Fibroblast of lung (primary cell): ENCODE measurements at places on chromosomes 6 and 20. TPM values are rescaled to one million over a fixed set of nuclear protein-coding genes. Genes with fewer than 3 reads are reported as not detected.

GRCh38 chr6:15362274-15363160, 116.6 kb downstream of the JARID2 start:
- no peaks in the 10 kb centered on the region for H3K36me3 ChIP-seq
- DNase-seq: no peak
- H3K27ac ChIP-seq: no peak overlapping the region
- peaks cover 4% of the 10 kb centered on the region for H3K4me1 ChIP-seq
- H3K4me3 ChIP-seq: no peak overlapping the region
- no peaks in the 10 kb centered on the region for H3K27me3 ChIP-seq

DIDO1 gene
- polyA plus RNA-seq: 25.9 and 28.8 TPM in 2 replicates

DNA sequence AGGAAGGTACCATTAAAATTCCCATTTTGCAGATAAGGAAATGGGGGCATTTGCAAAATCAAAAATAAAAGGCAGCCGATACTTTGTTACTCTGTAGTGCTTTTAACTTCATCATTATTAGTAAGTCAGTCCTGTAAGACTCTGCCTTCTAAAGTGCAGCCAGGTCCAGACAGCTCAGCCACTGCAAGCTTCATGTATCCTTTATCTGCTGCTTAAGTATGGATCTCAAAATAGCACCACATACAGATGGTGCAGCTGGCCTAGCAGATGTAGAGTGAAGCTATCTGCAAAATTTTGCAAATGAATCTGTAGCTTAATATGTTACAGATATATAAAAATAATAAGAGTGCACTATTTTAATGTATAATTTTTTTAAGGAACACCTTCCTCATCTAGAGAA, 53.4 kb downstream of the NUS1 start:
- no peak for DNase-seq
- H3K27ac ChIP-seq: no peak overlapping the region
- no peaks in the 10 kb centered on the region for H3K4me1 ChIP-seq

- H3K27me3 ChIP-seq: peaks cover 29% of the 10 kb centered on the region
- no peak overlapping the region for H3K27ac ChIP-seq
- peak; percentile 31 for DNase-seq
- H3K4me3 ChIP-seq: no peak overlapping the region
Measured at GRCh38 chr20:19212821-19213502, 520 bp downstream of the SLC24A3 start.

OARD1 gene
- 9.8 and 11.7 TPM in 2 replicates for polyA plus RNA-seq

GRCh38 chr20:53884859-53885541, 185.4 kb downstream of the BCAS1 start:
- H3K27me3 ChIP-seq: no peaks in the 10 kb centered on the region
- H3K27ac ChIP-seq: no peak overlapping the region
- H3K36me3 ChIP-seq: no peaks in the 10 kb centered on the region
- peaks cover 4% of the 10 kb centered on the region for H3K4me1 ChIP-seq

DNA sequence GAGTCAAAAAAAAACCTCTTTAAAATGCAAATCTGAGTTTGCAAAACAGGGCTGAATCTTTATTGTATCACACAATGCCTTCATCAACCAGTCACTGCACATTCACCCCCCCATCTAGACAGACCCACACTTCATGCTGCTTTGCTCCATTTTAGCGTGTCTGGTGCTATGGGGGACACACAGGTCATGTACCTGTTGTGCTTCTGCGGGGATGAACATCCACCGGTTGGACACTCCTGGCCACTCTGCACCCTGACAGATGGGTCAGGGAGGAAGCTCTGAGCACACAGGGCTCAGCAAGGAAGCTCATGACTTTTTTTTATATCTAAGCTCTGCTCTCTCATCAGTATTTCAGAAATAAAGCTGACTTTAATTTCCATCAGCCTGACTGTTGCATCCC, 136.3 kb downstream of the PRND start:
- H3K4me3 ChIP-seq: no peak overlapping the region
- DNase-seq: no peak
- no peaks in the 10 kb centered on the region for H3K4me1 ChIP-seq
- no peaks in the 10 kb centered on the region for H3K27me3 ChIP-seq
- H3K27ac ChIP-seq: no peak overlapping the region

PEX6 gene
- 4.0 and 5.3 TPM in 2 replicates for polyA plus RNA-seq

- no peaks in the 10 kb centered on the region for H3K27me3 ChIP-seq
- DNase-seq: no peak
- no peak overlapping the region for H3K27ac ChIP-seq
Measured at GRCh38 chr6:170257376-170257775, 33.5 kb downstream of the DLL1 start.

GRCh38 chr6:36197739-36198221, 1.2 kb downstream of the BRPF3 start:
- H3K4me3 ChIP-seq: peak overlapping the region; percentile 70
- peaks cover 11% of the 10 kb centered on the region for H3K36me3 ChIP-seq
- DNase-seq: no peak
- peaks cover 6% of the 10 kb centered on the region for H3K4me1 ChIP-seq
- no peak overlapping the region for H3K27ac ChIP-seq

DNA sequence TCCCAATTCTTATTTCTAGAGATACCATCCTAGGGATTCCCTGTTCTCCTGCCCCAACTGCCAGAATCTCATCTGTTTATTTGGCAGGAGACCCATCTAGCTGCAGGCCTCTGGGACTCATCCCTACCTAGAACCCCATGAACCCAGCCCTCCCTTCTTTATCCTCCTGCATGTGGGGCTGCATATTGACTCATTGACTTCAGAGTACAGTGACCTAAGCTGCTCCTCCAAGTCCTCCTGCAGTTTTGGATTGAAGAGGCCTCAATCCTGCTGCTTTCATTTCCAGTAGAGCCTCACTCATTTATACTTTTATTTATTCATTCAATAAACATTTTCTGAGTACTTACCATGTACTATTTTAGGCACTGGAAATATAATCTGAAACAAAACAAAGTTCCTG, 11.6 kb downstream of the TMEM200A start:
- no peak for DNase-seq
- no peak overlapping the region for H3K27ac ChIP-seq
- peaks cover 1% of the 10 kb centered on the region for H3K36me3 ChIP-seq
- H3K4me1 ChIP-seq: peaks cover 6% of the 10 kb centered on the region
- H3K27me3 ChIP-seq: no peaks in the 10 kb centered on the region

DNA sequence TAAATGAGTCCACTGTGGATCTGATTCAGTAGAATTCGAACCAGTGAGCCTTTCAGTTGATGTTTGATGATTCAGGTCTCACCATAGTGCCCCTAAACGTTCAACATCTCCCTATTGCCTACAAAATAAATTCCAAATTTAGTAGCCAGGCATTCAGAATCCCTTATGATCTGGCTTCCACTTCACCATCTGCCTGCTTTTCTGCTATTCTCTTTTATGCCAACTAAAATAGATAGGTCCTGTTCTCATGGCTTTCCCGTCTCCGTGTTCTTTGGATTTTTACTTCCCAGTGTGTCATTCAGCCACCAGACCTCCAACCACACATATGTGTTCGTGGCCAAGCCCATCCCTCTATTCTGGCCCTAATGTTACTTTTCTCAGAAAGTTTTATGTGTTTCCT, 410.4 kb downstream of the LMBRD1 start:
- no peak overlapping the region for H3K4me3 ChIP-seq
- no peaks in the 10 kb centered on the region for H3K27me3 ChIP-seq
- H3K27ac ChIP-seq: no peak overlapping the region
- DNase-seq: no peak

DNA sequence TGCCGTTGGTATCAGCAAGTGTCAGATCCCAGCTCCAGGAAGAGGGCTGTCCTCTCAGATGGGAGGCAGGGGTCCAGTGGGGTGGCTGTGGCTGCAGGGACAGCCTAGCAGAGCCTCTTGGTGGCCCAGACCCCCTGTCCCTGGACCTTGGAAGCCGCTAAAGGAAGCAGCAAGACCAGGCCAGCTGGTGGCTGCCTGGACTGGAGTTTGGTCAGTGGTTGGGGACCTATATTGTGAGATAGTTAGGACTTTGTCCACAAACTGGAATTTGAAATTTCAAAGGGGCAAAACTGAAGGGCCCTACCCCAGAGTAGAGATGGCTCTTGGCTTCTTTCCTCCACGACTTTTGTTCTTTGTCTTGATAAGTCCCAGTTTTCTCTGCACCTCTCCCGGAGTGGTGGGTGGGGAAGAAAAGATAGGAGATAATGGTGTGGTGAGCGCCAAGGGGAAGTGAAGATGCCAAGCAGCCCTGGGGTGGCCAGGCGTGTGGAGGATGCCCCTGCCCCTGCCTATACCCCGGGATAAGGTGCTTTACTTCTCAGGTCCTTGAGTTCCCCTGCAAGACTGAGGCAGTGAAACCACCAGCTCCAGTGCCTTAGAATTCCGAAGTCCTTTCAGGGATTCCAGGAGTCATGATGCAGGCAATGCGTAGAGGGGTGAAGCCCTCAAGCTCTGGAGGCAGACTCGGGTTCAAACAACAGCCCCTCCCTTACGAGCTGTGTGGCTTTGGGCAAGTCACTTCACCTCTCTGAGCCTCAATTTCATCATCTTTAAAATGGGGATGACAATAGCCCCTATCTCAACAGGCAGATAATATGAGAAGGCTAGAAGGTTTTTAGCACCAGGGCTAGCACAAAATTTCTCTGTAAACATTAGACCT, 40.2 kb downstream of the HNF4A start:
- no peak overlapping the region for H3K27ac ChIP-seq
- H3K27me3 ChIP-seq: peaks cover 3% of the 10 kb centered on the region

DNA sequence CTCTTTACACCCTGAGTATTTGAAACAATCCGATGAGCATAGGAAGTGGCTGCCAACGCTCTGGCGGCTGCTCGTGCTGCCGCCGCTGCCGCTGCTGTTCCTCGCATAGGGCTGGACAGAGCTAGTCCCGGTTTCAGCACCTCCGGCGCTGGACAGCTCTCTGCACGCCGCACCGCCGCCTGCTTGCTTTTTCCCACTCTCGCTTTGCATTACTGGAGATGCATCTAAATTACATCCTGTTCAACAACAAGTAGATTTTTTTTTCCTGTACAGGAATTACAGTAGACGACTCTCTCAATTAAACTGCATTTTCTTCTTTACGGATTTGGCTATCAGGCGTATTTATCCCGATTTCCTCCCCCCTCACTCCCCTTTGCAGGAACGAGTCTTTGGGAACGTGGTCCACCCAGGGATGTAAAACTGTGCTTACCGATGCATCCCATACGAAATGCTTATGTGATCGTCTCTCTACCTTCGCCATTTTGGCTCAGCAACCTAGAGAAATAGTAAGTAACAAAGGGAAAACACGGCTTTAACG, 563.8 kb downstream of the LMBRD1 start:
- H3K4me1 ChIP-seq: no peaks in the 10 kb centered on the region
- no peak overlapping the region for H3K4me3 ChIP-seq
- DNase-seq: peak; percentile 65
- no peak overlapping the region for H3K27ac ChIP-seq
- H3K36me3 ChIP-seq: no peaks in the 10 kb centered on the region
- H3K27me3 ChIP-seq: no peaks in the 10 kb centered on the region

GRCh38 chr6:157456524-157456829, 75.5 kb downstream of the ZDHHC14 start:
- H3K27ac ChIP-seq: no peak overlapping the region
- no peaks in the 10 kb centered on the region for H3K27me3 ChIP-seq
- H3K36me3 ChIP-seq: no peaks in the 10 kb centered on the region
- no peak overlapping the region for H3K4me3 ChIP-seq
- DNase-seq: no peak
- no peaks in the 10 kb centered on the region for H3K4me1 ChIP-seq

DNA sequence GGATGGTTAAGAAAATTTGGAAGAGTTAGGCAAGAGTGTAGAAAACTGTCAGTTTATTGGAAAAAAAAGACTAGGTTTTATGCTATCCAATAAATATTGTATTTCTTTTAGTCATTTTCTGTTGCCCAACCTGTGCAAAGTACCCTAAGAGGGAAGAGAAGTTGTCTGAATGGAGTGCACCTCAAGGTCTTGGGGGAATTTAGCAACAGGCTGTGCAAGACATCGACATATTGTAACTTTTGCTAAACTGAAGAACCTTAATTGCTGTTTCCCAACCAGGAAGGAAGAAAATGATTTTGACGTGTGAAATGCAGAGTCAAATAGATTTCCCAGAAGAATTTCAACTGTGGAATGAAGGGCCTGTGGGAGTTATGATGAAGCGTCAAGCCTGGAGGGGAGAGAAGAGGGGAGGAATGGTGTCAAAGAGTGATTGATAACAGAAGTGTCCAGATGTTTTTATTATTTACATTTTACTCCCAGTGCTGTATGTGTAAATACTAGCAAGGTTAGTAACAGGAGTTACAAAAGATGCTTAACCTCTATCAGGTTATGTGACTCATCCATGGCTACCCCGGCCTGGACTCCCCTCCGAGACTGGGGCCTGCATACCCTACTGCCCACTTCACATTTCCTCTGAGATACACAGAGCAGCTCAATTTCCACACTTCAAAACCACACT, 246.8 kb downstream of the MYLK4 start:
- no peak overlapping the region for H3K27ac ChIP-seq
- H3K36me3 ChIP-seq: no peaks in the 10 kb centered on the region
- H3K4me3 ChIP-seq: no peak overlapping the region
- H3K27me3 ChIP-seq: peaks cover 3% of the 10 kb centered on the region
- DNase-seq: peak; percentile 53

GHRH gene
- polyA plus RNA-seq: not detected in 2 replicates

DNA sequence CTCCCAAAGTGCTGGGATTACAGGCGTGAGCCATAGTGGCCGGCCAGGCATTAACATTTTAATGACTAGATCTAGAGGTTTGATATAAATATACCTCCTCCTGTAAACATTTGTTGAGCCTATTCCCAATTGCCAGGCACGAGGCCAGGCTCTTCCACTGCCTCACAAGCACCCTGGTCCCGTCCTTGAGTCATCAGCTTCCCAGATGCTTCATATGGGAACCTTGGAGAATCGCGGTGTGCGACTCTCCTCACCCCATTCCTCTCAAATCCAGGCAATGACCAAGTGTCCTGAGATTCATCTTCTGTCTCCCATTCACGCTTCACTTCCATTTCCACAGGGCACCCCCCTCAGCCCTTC, 35.9 kb upstream of the PIM1 start:
- no peak overlapping the region for H3K4me3 ChIP-seq
- H3K27me3 ChIP-seq: no peaks in the 10 kb centered on the region
- H3K36me3 ChIP-seq: no peaks in the 10 kb centered on the region
- peak overlapping the region; percentile 96 for H3K27ac ChIP-seq
- peak; percentile 93 for DNase-seq

DNA sequence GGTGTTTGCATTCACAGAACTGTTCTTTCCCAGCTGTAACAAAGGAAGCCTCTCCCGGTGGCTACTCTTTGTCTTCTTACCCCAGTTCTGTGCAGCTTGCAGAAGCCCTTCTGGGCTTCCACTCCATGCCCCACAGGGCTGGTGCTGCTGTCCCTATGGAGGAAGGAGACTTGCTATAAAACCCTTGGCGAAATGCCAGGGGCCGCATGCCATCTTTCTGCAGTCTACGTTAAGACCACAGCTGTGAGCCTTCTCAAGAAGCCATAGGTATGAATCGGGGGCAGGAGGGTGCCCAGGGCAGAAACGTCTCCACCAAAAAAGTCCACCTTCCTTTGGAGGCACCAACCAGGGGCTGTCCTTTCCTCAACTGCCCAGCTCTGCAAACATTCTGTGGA, 60.7 kb downstream of the PRND start:
- no peaks in the 10 kb centered on the region for H3K36me3 ChIP-seq
- no peak overlapping the region for H3K4me3 ChIP-seq
- DNase-seq: no peak
- no peaks in the 10 kb centered on the region for H3K27me3 ChIP-seq

- H3K36me3 ChIP-seq: no peaks in the 10 kb centered on the region
- H3K4me1 ChIP-seq: no peaks in the 10 kb centered on the region
- H3K4me3 ChIP-seq: no peak overlapping the region
- no peak for DNase-seq
Measured at GRCh38 chr20:8425802-8426201, 293.7 kb downstream of the PLCB1 start.

XKR7 gene
- polyA plus RNA-seq: not detected in 2 replicates

HLA-DOB gene
- polyA plus RNA-seq: 0.16 and 0.49 TPM in 2 replicates

FHL5 gene
- 0.03 TPM in 1 of 2 replicates, not detected in the other for polyA plus RNA-seq

RIPOR2 gene
- polyA plus RNA-seq: 3.3 and 3.5 TPM in 2 replicates

GRCh38 chr6:144593392-144593791, 308.3 kb downstream of the UTRN start:
- no peak for DNase-seq
- H3K27ac ChIP-seq: no peak overlapping the region
- no peaks in the 10 kb centered on the region for H3K4me1 ChIP-seq
- H3K4me3 ChIP-seq: no peak overlapping the region
